ENCODE measurements at places on chromosomes 7 and 10.

DNA sequence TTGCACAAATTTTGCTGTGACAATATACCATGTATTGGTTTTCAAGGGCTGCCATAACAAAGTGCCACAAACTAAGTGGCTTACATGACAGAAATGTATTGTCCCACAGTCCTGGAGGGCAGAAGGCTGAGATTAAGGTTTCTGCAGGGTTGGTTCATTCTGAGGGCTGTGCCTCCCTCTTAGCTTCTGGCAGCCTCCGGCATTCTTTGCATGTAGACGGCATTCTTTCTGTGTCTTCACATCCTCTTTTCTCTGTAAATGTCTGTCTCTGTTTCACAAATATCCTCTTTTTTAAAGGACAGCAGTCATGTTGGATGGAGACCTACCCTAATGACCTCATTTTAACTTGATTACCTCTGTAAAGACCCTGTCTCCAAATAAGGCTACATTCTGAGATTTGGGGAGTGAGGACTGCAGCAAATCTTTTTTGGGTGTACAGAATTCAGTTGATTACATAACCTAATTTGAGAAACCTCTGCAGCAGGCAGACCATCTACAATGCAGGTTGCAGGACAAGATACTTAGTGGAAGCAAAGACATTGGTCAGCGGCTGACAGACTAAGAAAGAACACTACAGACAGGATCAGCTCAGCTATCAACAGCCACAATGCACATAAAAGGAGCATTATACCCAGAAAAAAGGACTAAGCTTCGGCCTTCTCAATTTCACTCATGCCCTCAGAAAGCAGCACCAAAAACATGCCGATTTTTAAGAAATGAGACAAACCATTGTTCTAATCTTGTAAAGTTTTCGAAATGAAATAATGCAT is 84.6 kb upstream of the FAM3C start:
- DNase-seq: no peak

DNA sequence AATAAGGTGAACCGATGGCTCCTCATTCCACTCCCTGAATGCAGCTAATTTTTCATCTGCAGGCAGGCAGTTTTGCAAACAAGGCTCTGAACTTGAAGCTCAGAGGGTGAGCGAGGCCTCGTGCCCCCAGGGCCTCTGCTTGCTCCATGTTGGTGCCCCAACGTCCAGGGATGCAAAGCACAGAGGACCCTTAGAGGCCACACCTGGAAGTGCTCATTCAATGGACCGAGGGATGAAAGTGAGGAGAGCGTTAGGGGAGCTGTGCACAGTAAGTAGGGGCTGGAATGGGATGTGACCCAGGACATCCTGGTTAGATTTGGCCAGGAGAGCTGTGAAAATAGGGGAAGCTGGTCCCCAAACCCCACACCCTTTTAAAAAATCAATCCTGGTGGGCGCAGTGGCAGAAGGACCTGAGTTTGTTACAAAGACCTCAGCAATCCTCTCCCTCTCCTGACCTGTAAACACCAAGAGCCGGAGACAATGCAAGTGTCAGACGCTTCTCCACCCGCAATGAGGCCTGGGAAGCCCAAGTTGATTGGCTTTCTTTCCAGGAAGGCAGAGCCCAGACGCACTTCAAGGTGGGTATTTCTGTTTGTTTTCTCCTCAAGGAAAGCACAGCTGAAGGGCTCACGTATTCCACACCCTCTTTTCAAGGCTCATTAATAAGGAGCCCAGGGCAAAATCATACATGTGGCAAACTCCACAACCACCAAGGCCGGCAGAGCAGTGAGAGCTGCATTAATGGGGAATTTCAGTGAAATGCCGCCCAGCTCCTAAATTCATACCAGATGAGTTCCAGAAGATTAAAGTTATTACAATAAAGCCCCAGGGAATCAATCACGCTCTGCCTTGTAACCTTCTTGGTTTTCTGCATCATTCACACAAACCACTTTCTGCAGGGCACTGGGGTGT is 14.1 kb upstream of the CXCL12 start:
- no peak for DNase-seq

- DNase-seq: no peak
These were observed 332.7 kb downstream of the FGFR2 start for GRCh38 chr10:121265360-121266123.

DNA sequence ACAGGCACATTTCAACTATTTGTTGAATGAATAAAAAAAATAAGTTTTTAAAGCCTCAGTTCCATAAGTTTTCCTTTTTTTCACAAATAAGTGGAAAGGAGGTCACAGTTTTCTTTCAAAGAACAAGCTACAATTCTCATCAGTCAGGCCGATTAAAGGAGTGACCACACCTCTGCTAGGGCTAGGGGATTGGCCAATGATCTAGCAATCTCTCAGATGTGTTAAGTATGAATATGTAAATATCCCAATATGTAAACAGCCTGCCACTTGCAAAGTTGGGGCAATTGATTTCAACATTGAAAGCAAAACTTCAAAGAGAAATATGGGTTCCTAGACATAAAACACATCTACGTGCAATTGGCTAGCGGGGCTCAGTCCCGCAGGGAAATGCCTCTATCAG is 614.9 kb downstream of the KCNMA1 start:
- DNase-seq: no peak

DNA sequence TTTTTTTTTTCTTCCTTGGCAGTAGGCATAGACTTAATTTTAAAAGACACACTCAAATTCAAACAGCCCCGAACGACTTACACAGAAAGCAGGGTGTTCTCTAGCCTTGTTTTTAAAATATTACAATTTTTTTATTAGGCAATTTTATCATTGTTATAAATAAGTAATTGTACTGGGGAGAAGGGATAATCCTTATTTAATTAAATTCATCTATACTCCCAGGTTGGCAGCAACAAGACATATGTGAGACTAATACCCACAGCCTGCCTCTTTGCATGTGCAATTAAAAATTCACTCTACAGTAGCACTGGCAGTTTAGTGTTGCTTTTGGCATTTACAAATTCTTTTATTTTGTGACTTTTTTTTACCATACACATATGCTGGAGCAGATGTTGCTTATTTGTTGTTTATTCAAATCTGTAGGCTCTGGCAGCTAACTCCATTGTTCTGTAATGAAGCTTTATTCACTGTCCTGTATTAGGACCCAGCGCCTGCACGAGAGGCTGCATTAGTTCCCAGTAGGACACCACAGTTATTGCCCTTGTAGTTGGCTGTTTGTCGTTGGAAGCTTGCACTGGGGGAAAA is 84.9 kb upstream of the PPP1R17 start:
- DNase-seq: no peak

- no peak for DNase-seq
These were observed 204.3 kb downstream of the DGKI start for GRCh38 chr7:137642472-137642871.

DNA sequence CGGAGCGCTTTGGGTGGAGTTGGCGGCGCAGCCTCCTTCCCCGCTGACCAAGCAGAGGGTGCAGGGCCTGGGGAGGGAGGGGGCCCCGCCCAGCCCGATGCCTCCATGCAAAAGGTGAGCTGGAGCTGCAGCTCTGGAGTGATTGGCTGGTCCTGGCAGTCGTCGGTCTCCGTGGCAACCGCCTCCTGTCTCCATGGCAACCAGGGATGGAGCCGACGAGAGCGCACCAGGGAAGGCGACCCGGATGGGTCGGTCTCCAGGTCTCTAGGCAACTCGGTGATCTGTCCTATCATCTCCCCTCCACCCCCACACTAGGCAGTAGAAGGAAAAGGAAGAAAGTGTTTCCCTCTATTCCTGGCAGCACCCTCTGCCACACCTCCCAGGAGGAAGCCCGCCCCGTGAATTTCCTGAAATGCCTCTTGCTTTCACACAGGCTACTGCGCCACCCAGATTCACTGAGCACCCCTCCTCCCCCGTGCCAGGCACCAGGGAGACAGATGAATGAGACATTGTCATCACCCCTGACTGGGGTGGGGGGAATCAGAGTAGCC is 647 bp upstream of the NACAD start:
- DNase-seq: peak; percentile 20

DNA sequence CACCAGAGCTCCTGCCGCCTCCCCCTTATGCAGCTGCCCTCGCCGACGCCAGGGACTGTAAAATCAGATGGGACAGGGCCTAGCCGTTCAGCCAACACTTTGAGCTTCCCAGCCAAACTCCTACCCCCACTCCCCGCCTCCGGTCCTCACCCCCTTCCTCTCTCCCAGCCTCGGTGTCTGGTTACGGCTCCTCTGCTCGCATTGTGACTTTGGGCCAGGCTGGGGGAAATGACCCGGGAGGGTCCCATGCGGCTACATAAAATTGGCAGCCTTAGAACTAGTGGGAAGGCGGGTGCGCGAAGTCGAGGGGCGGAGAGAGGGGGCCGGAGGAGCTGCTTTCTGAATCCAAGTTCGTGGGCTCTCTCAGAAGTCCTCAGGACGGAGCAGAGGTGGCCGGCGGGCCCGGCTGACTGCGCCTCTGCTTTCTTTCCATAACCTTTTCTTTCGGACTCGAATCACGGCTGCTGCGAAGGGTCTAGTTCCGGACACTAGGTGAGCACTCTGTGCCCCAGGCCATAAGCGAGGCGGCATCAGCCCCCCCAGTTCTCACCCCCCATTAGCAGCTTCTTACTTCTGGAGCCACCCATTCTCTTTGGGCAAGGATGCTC is at the start of gene KAZALD1:
Gene KAZALD1, plus strand, starts transcription at position 366 of the 608 bp plus-strand sequence. CDS start 604 bp downstream, outside the sequence.
- no peak for DNase-seq

DNA sequence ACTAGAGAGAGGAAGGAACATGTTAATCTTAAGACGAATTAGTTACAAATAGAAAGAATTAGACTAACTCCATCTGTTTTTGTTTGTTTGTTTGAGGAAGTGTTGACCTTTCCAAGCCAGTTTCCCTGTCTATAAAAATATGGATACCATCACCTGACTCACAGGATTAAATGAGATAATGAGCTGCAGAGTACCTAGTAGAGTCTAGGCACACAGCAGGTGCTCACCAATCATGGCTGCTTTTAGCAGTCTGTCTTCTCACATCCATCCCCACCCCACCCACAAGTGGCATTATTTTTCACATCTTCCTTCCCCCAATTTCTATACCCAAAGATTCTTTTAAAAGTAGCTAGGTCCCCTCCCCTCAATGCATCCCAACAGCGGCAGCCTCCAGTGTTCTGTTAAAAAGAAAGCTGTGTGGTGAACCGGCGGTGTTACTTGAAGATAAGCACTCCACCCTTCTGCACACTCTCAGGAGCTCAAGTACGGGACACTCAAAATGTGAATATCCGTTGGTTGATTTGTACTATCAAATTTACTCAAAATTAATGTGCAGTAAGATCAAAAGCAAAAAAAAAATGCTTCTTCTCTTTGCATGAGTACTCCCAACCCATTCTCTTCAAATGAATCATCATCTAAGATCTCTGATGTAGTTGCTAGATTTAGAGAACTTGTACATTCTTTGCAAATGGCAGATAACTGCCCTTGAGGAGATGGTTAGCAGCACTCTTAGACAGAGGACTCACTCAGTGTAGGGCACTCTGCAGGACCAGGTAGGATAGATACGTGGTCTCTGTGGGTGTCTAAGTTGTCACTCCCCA is 145.4 kb upstream of the ASAH2 start:
- DNase-seq: no peak

- no peak for DNase-seq
These were observed 67.7 kb downstream of the TACR2 start for GRCh38 chr10:69348816-69349541.

DNA sequence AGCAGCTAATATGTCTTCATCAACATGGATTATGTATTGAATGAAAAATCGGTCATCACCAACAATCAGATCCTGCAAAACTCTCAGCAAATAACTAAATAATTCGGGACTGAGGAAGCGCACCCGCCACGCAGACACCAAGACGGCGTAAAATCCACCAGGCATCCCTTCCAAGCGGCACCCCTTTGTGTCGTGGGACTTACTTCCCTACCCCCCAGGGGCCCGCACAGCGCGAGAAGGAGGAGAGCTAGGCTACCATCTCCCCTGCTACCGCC is 721 bp downstream of the ARL3 start:
- DNase-seq: no peak

DNA sequence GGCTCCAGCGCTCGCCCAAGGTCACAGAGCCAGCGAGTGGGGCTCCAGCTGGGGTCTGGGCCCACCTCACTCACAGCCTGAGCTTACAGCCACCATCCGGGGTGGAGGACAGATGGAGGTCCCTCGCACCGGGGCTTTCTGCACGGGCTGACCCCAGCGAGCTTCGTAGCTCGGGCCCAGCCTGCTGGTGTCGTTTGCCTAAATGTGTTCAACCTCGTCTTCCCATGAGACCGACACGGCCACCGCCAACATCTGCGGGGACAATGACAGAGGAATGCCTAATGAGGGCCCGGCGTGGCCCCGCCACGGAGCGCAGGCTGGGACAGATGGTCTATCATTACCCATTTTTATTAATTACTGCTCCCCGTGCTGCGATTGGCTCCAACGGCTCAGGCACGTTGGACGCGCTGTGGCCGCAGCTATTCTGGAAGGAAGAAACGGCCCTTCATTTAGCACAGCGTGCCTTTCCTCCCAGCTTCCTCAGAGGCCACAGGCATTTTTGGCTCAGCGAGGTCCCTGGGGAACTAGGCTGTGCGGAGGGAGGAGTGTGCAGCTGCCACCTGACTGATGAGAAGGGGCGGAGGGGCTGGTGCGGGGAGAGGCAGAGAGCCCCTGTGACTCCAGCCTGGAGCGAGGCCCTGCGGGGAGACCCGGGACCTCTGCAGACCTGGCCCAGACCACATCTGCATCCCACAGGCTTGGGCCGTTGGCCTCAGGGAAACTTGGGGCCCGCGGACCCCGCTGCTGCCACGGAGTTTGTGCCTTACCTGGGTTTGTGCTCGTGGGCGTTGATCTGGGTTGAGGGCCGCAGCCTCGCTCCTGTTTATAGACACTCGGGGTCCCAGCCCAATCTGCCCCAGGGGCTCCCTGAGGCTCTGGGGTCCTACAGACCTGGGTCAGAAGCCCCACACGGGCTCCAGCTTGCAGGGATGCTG is 22.9 kb upstream of the ELFN1 start:
- no peak for DNase-seq

- DNase-seq: no peak
These were observed 90.7 kb downstream of the DGKI start for GRCh38 chr7:137755846-137756651.

- DNase-seq: no peak
These were observed 22.9 kb upstream of the CAMK2B start for GRCh38 chr7:44348300-44348699.

- no peak for DNase-seq
These were observed 212.4 kb upstream of the NPSR1 start for GRCh38 chr7:34445653-34446052.

GRCh38 chr10:47057471-47057870 is 146.2 kb downstream of the PTPN20 start:
- DNase-seq: no peak

DNA sequence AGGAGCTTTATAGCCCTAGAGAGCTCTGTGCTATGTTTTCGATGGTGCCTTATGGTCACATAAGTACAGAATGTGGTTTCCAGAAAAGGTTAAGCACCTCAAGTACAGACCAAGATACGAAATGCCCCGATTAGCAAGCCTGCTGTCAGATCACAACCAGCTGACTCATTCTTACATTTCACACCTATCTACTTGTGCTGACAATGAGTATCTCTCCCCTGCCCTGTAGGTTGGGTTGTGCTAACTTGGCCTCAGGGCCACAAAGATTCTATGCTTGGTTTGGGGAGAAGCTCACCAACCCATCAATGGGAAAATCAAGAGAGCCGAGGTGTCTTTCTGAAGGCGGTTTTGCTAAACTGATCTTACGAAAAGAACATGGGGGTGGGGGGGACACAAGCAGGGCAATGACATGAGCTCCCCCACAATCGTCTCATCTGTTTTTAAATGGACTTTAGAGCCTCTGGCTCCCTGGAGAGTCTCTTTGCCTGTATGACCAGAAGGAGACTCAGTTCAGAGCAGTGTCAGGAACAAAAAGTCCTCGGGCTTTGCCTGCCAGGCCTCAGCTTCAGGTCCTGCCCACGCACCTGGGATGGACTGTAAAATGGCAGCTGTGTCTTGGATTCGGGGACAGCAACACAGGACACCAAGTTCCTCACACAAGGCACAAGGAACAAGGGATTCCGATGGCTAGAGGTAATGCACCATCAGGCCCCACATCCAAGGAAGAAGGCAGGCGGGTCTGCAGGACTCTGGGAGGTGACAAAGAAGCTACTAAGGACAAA is 55.1 kb downstream of the FAM53B start:
- no peak for DNase-seq

Measured in stimulated activated CD8-positive, alpha-beta memory T cell treated with anti-CD3 and anti-CD28 coated beads, Interleukin-7, amount 100 ng/mL, for 1 hour (primary cell).